Left ventricle myocardium superior (tissue), 1 donor: ENCODE measurements at places on chromosomes 16 and 17.

DNA sequence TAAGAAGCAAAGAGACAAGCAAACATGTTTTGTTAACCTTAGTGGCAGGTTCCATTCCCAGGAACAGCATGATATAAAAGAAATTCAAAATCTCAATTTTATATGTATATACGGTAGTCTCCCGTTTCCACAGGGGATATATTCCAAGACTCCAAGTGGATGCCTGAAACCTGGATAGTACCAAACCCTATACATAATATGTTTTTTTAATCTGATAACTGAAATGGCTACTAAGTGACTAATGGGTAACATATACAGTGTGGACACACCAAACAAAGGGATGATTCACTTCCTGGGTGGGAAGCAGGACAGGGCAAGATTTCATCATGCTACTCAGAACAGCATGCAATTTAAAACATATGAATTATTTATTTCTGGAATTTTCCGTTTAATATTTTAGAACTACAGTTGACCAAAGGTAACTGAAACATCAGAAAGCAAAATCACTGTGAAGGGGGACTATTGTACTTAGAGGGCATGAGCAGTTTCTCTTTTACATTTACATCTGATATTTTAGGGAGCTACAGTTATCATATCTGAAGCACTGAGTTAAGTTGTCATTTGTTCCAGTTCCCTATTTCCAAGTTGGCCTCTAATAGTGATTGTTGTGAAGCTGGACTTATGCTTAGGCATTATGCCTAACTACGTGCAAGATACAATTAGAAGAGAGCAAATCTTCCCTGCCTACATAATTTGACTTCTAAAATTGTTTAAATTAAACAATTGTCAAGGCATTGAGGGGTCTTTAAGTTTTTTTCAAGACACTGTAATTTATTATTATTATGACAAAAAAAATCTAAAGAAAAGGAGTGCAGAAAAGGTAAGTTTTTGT is 34.1 kb upstream of the ABCA6 start:
- no peak for DNase-seq

DNA sequence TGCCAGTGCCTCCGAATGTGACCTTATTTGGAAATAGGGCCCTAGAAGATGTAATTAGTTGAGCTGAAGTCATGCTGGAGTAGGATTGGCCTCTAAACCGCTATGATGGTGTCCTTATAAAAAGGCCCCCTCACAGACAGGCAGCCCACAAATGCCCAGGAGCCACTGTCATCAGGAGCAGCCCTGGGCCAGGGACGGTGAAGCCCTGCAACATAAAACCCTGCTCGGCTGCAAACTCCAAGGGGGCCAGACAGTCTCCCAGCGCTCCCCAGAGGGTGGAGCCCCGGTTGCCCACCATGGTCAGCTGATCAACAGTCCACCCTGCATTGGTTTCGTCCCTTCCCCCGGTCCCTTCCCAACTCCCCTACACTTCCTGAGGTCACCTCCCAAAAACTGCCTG is 351.7 kb downstream of the FOXL1 start:
- DNase-seq, result no peak

- no peak for DNase-seq
These were observed 26.2 kb downstream of the ADAMTS18 start for GRCh38 chr16:77408607-77409006.

DNA sequence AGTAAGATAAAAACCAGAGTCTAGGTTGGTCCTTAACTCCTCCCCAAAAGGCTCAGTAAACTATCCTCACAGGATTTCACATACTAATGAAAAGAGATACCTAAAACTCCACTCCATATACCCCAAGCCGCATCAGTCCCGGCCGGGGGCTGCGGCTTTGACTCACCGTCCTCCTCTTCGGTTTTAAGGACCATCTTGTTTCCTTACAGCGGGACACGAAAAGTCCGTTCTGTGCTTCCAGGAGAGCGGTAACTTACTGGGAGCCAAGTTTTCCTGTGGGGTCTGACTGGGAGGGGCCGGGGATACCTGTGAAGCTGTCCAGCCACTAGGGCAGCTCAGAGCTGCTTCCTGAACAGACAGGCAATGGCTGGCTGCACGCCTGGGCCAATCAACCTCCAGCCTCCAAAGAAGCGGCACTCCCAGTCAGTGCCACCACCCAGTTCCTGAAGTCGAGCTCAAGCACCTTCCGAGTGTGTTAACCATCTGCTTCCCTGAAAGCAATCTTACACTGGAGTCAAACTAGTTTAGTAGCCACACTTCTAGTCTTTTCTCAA is 45.5 kb downstream of the CYTH1 start:
- peak; percentile 81 for DNase-seq

GRCh38 chr17:19410875-19411620 is at the start of gene RNF112:
Gene RNF112 (plus strand): TSS chr17:19411232. CDS start chr17:19411409, 177 bp downstream.
- DNase-seq, result peak; percentile 60
